ENCODE measurements at places on chromosomes 6 and 20.

DNA sequence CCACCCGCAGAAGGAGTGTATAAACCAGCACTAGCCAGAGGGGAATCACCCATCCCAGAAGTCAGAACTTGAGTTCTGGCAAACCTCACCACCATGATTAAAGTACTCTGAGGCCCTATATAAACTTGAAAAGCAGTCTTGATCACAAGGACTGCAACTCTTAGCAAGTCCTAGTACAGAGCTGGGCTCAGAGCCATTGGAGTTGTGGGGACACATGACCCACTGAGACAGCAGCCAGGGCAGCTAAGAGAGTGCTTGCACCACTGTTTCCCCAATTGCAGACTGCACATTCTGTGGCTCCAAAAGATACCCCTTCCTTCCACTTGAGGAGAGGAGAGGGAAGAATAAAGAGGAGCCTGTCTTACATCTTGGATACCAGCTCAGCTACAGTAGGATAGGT is 4.7 kb upstream of the MCM9 start:
- DNase-seq = no peak

DNA sequence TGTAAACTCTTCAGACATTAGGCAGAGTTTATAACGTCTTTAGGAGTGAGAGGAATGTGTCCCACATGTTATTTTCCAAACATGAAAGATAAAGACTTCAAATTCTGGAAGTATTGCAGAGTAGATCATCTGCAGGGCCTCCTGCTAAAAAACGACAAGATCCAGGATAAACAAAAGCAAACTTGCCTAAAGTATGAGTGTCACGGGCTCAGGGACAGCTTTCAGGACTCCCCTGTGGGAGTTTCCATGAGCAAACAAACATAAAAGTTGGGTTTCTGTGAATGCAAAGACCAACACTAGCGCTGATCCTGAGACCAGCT is 76.9 kb downstream of the TXNDC5 start:
- DNase-seq = no peak

GRCh38 chr6:11908436-11909105 is 103.5 kb upstream of the HIVEP1 start:
- DNase-seq = no peak

GRCh38 chr6:7324520-7324919 is 11.5 kb upstream of the SSR1 start:
- peak; percentile 93 for DNase-seq

GRCh38 chr20:12049125-12049524 is 131.4 kb downstream of the BTBD3 start:
- DNase-seq = no peak

DNA sequence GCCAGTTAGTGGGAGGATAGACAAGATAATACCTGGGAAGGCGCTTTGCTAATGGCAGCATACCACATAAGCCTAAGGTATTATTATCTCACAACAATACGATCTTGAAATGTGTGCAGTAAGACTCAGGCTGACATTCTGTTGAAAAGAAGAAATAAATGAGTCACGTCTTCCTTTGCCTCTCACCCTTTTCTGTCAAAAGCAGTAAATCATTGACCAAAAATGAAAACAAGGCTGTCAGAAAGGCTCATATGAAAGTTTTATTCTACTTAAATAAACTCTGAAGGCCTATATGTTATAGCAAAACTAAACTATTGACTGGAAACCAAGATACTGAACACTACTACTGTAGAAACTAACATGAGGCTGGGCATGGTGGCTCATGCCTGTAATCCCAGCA is 43.1 kb upstream of the IL20RA start:
- no peak for DNase-seq

DNA sequence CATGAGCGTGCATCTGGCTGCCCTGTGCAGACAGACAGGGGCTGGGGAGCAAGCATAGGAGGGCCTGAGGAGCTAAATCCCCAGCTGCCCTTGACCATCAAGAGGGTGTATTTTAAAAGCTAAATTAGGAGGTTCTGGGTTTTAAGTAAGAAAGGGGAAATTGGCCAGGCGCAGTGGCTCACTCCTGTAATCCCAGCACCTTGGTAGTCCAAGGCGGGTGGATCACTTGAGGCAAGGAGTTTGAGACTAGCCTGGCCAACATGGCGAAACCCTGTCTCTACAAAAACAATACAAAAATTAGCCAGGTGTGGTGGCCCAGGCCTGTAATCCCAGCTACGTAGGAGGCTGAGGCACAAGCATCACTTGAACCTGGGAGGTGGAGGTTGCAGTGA is 27.8 kb downstream of the SERPINB6 start:
- DNase-seq = peak; percentile 30

GRCh38 chr6:146913842-146914488 is 290.3 kb upstream of the STXBP5 start:
- DNase-seq = no peak

- DNase-seq = no peak
Measured at GRCh38 chr6:3997177-3997770, 81.7 kb downstream of the FAM217A start.

GRCh38 chr6:79072640-79073181 is 5.3 kb downstream of the PHIP start:
- no peak for DNase-seq

GRCh38 chr20:17850684-17851026 is 117.9 kb downstream of the SNX5 start:
- DNase-seq = no peak

DNA sequence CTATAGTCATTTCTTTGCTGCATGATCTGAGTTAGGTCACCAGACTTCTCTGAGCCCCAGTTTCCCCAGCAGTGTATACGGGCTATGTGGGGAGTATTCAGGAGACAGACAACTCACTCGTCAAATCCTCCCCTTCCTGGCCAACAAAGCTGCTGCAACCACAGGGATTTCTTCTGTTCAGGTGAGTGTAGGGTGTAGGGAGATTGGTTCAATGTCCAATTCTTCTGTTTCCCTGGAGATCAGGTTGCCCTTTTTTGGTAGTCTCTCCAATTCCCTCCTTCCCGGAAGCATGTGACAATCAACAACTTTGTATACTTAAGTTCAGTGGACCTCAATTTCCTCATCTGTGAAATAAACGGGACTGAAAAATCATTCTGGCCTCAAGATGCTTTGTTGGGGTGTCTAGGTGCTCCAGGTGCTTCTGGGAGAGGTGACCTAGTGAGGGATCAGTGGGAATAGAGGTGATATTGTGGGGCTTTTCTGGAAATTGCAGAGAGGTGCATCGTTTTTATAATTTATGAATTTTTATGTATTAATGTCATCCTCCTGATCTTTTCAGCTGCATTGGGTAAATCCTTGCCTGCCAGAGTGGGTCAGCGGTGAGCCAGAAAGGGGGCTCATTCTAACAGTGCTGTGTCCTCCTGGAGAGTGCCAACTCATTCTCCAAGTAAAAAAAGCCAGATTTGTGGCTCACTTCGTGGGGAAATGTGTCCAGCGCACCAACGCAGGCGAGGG is 594 bp upstream of the CDKN1A start:
- no peak for DNase-seq

DNA sequence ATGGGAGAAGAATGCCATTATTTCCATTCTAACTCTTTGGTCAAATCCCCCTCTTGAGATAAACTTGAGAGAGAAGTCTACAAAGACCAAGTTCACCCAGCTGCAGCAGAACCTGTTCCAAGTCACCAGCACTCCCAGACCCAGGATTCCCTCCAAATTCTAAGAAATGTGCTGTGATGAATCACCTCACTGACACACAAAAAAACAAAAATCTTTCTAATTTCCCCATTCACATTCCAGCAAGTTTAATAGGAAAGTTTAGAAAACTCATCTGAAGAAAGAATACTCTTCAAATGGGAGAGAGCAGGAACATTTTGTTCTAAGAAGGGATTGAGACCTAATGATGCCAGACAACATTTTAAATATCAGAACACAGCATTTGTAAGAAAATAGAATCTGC is 213.6 kb upstream of the PLCB4 start:
- no peak for DNase-seq

GRCh38 chr6:43645613-43645964 is 753 bp downstream of the RSPH9 start:
- no peak for DNase-seq

DNA sequence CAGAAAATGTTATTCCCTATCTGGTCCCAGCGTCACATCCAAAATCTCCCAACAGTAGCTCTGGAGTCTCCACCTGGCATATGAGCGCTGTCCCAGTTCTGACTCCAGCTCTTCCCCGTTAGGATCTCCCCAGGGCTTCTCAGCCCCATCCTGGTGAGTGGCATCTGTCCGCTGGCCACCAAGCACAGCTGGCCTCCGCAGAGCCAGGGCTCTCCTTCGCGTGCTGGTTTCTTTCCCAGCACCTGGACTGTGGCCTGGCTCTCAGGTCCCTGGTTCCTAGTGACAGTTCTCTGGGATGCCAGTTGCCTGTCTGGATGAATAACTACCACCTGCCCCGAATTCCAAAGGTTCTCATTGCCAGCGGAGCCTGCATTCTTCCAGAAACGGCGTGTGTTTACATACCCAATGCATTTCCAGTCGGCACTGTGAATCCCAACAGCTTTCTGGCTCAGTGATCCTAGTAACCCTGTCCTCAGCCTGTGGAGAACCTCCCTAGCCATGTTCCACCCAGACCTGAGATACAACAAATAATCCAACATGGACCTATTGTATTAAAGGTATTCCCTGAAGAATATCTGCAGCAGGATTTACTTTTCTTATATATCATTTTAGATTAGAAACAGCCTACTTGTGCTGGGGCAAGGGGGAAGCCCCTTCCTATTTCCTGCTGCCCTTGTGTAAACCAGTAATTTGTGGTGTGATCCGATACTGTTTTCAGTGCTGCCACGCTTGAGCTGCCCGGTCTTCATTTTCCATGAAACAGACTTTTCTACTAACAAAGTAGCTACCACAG is 69.9 kb upstream of the PDE10A start:
- DNase-seq = no peak

DNA sequence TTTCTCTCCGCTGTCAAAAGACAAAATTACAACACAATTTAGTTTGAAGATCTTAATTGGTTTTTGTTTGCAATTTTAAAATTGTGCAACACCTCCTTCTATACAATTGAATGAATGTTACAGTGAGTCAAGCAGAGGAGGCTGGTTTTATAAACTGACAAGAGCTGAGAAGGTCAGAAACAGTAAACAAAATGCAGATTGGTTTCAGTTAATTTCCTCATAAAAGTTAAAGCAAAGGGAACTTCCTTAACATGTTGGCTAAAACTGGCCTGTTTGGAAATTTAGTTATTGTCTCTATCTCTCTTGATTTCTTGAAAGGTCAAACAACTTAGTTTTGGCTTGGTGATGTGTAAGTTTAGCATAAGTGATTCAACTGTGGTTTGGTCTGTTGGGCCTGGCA is 22.2 kb downstream of the KHDC1L start:
- no peak for DNase-seq

GRCh38 chr20:7959484-7959883 is 19.2 kb upstream of the HAO1 start:
- no peak for DNase-seq

DNA sequence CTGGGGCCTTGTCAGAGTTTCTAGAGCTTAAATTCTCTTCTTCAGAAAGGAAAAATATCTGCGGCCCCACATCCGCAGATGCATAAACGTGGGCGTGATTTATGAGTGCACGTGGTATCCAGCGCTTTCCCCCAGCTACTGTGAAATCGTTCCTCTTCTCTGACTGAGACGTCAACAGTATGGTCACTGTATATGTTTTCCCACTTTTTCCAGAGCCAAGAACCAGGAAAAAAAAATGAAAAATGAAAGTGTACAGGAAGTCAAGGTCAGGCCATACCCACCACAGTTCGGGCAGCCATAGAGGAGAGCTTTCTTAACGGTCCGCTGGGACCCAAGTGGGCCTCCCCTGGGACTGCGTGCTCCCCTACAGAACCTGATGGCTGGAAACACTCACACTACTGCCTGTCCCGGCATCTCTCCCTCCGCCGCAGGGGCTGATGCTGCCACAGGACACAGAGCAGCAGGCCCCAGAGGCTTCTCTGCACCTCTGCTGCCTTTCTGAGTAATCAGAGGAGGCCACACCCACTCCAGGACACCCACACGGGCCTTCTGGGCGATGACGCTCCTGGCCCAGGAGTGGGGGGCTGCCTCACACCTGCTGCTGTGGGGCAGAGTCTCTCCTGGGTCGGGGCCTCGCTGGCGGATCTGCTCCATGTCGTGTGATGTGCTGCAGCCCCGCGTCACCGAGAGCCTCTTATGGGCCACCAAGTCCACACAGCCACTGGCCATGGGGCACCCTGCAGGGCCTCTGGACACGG is 16.4 kb upstream of the STX16 start:
- DNase-seq = no peak

DNA sequence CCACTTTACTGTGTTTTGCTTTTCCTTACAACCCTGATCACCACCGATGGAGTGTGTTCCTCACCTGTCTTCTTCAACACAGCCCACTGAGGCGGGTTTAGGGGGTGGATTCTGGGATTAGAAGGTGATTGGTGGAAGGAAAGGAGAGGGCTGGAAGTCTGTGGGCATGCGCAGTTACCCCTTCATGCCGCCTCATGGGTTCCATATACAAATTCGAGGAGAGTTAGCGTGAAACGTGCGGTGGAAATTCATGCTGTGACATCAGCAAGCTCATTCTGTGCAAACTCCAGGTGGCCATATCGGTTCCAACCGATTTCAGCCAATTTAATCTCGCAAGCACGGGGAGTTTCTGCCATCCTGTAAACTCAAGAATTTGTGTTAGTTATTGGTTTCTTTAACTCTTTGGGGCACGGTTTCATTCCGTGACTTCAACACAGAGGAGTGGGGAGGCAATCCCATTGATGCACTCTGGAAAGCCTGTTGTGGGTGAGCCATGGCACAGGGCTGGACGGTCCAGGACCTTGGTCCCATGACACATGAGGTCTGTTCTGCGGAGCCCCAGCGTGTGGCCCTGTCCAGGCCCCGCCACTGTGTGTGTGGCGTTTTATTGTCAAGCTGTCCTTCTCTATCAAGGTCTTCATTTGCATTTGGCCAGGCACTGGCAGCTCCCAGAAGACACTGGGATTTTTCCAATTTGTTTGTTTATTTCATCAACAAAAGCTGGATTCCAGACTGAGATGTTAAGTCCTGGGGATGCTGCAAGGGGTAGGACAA is 482.8 kb upstream of the SULF2 start:
- no peak for DNase-seq

DNA sequence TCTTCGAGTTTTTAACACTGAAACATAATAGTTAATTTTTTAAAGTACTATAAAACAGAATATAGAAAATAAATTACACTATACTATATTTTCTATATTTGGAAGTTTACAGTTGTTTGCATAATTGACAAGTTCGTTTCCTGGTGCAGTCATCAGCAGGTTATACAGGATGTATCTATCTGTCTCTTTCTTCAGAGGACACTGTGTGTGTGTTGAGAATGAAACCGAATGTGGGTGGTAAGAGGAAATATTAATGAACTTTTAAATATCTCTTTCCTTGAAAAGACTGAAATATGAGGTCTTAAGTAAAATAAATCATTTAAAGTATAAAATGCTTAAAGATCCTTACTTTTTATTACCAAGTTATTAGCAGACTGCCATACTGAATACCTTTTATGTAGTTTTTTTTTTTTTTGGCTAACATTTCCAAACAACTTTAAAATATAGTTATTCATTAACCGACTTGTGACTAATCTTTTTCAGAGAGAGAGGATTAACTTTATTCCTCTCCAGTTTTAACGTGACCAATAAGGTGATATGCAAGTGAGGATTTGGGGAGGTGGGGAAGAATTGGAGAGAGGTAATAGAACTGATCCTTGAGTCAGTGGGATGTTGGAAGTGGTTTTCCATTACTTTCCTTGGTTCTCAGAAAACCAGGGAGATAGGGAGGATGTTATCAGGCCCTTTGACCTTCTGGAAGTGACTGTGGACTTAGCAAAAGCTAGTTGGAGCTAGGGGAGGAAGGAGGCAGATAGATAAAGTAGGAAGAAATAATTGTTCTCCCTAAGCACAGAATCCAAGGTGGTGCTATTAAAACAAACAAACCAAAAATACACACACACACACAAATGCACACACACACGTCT is 380.0 kb upstream of the FLRT3 start:
- no peak for DNase-seq
